AG20443 (cell line): ENCODE measurements at places on chromosomes 16 and 17.

DNA sequence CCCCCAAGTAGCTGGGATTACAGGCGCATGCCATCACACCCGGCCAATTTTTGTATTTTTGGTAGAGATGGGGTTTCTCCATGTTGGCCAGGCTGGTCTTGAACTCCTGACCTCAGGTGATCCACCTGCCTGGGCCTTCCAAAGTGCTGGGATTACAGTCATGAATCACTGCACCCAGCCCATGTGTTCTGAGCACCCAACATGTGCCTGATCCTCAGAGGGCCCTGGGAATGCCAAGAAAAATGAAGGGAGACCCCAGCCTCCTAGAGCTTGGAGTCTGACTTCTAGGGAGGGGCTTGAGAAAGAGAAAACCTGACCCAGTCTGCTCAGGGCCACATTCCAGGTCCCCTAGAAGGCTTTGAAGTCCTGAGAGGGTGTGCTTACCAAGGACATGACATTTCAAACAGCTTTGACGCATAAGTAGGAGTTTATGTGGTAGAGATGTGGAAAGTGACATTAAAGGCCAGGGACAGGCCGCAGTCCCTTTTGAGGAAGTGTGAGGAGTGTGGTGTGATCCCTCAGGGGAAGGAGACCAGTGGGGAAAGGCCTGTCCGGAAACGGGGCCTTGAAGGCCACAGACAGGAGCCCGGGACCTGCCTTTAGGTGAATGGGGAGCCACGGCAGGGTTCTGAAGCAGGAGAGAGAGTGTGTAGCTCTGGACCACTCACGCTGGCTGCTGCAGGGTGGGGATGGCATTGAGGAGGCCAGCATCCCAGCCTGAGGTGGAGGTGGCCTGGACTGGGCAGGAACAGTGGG is 1.1 kb upstream of the CCL22 start:
- DNase-seq = peak; percentile 4

DNA sequence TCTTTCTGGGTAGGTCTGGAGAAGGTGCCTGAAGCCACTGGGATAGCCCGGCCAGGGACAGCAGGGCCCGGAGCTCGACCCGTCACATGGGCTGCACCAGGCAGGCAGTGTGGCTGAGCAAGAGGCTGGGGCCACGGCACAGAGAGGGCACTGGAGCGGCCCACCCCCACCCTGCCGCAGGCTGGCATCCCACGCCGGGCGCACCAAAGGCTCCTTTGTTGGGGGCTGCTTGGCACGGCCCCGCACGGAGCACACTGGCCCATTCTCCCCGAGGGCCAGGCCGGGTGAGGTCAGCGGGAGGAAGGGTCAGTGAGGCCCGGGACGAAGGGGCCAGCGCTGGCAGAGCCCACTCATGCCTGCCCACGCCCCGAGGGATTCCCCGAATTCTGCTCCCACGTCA is 36.5 kb upstream of the PVALEF start:
- DNase-seq = no peak

- DNase-seq = no peak
Measured at GRCh38 chr17:28982131-28982793, 23.6 kb downstream of the SEZ6 start.

- DNase-seq = no peak
Measured at GRCh38 chr17:10792151-10792550, 11.7 kb downstream of the TMEM238L start.

DNA sequence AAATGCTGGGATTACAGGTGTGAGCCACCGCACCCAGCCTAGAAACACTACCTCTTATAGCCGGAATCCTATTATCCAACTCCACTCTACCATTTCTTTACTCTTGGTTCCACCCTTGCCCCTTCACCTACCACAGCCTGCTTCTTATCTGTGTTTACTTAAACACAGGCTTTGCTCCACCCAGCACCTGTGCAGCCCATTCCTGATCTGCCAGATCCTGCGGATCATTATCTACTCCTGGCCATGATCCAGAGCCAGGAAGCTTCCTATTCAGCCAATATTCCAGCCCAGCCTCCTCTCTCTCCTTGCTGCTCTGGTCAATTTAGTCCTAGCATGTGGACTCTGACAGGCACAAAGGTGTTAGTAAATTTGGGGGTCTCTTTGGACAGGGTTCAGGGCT is 98.8 kb upstream of the MED13 start:
- no peak for DNase-seq

DNA sequence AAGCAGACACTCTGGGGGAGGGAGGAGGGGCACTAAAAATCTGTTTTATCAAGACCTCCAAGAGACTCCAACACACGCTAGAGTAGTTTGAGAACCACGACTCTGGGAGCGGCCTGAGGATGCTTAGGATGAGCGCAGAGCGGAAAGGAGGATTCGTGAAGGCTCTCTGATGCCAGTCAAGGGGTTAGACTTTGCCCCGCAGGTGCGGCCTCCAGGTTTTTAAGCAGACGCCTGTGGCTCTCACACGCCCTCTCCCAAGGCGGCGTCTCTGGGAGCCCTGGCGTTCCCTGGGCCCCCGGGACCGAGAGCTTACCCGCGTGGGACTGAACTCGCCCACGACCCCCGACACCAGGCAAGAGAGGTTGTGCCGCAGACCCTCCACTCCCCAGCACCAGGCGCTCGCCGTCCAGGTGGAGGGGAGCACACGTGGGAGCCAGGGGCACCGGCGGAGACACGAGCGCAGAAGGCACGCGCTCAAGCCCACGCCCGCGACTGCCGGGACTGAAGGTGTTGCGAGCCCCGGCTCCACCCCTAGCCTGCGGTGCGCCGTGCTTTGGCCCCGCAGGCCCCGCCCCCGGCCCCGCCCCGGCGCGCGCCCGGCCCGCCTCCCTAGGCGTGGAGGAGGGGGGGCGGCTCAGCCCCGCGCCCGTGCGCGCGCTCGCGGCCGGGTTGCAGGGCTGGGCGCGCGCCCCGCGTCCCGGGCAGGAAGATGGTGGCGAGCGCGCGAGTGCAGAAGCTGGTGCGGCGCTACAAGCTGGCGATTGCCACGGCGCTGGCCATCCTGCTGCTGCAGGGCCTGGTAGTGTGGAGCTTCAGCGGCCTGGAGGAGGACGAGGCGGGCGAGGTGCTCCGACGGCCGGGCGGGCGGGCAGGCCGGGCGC is at the start of gene XYLT2:
XYLT2 (plus strand) TSS at position 695 of the 881 bp plus-strand sequence; CDS start at position 710, 15 bp downstream.
- DNase-seq = peak; percentile 99
